ENCODE measurements at places on chromosomes 6 and 20. TPM values are rescaled to one million over a fixed set of nuclear protein-coding genes. Genes with fewer than 3 reads are reported as not detected.

DNA sequence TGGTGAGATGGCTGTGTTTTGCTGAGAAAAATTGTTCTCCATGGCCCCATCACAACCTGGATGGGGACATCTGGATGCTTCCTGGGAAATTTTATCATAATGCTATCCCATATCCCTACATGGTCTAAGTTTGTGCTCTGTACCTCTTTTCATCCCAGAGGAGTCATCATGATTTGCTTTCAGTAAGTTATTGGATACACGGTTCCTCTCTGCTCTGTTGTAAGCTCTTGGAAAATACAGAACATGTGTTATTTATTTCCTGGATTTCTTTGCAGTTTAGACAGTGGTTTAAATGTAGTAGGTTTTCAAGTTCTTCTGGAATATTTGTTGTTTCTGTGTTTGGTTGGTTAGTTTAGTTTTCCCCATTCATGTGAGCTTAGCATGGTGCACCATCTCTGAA, 129.2 kb upstream of the ECI2 start:
- no peak for DNase-seq

DNA sequence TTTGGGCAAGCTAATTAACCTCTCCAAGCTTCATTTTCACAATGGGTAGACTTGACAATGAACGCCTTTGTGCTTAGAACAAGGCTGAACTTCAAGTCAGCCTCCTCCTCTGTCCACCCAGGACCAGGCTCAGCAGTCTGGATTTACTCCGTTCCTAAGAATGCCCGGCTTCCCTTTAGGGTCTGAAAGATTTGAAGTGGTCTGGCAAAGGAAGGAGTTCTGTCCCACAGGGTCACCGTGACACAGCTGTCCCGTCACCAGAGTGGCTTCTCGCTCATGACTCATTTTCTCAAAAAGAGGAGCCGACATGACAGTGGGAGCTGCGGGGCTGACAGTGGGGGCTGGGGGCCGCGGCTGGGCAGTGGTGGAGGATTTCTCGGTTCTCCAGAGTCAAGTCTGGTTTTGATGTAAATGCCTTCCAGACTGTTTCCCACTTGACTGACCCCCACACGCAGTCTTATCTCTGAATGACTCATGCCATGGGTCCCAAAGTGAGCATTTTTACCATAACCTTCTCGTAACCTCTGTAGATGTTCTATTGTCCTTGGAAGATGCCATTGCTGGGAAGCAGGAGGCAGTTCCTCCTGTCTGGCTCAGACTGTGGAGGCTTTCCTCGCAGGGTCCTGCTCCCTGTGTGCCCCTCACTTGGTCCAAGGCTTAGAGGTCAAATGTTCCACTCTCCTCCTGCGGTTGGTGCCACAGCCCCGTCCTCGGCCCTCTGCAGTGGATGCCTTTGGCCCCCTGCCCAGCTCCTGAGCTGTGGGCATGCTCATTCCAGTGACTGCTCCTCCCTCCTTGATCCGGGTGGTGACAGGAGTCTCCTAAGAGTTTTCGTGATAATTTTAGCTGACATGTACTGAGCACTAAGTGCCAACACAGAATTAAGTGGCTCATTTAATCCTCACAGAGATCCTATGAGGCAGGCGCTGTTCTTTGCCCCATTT, 253.1 kb downstream of the FNDC1 start:
- no peak for DNase-seq

DNA sequence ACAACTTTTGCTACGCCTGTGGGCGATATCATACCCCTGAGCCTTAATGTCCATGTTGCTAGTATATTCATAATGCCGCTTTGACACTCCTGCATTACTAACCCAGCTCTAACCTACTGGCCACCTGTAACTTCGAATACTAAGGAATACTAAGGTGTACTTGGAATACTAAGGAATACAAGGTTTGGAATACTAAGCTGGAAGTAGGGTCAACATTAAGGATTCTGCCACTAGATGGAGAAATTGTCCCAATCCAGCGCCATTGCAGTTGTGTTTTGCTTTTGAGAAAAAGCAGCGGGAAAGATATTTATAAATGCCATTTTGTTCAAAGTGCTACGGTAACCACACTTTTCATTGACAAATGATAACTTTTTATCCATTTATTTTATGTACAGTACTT, 10.7 kb downstream of the TBXT start:
- no peak for DNase-seq

GRCh38 chr6:138480279-138480949, 18.9 kb downstream of the NHSL1 start:
- DNase-seq: no peak

DNA sequence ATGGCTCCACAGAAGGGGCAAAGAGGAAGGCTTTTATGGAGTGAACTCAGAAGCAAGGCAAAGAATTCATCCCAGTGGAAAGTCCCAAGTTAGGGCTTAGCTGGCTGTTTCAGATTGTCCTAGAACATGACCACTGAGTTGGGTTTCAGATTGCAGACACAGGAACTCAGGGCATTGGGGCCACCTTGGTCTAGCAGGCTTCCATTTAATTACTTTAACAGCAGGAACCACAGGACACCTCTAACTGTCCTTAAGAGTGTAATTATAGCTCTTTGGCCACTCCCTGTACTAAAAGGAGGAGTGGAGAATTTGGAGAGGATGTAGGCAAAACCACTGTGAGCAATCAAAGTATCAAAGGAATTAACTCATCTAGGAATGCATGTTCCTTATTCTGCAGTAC, 150.6 kb upstream of the AGPAT4 start:
- no peak for DNase-seq

- DNase-seq: no peak
Measured at GRCh38 chr6:148138573-148138972, 204.1 kb upstream of the SASH1 start.

- peak; percentile 76 for DNase-seq
Measured at GRCh38 chr6:112037783-112038216, 16.1 kb upstream of the CCN6 start.

DNA sequence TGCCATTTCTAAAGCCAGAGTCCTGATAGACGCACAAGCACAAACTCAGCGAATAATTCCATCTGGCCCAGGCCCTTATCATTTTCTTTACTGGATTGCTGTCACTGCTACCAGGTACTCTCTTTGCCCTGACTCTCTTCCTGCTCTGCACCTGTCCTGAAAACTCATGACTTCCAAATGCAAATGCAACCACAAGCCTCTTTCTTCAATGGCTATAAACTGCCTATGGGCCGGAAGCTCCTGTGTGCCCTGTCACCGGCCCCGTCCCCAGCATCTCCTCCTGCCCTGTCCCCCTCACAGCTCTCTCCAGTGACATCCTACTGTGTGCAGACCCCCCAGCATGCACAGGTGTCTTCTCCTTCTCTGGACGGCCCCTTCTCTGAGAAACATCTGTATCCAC, 302.6 kb downstream of the GMDS start:
- no peak for DNase-seq

DNA sequence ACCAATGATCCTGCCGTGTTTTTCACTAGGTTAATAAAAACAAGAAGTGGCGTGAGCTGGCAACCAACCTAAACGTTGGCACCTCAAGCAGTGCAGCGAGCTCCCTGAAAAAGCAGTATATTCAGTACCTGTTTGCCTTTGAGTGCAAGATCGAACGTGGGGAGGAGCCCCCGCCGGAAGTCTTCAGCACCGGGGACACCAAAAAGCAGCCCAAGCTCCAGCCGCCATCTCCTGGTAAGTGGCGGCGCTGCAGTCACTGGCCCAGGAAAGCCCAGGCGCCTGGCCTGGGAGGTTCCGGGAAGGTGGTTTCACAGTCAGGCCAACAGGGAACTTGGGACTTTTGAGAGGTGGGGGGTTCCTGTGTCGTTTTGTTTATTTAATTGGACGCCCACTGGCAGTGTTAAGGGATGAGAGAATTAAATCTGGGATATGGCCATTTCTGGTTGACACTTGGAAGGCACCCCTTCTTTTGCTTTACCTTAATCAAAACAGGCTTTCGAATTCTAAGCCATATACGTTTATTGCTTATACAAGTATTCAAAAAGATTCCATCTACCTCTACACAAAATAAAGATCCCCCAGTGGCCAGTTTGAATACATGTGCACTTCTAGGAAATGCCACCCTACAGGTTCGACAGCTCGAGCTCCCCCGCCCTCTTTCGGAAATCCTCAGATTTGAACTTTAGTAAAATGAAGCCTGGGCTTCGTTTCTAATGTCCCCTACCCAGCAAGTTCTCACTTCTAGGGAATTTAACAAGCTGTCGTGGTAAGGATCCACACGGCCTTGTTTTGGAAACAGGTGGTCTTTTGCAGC, 138.9 kb downstream of the TMEM242 start:
- peak; percentile 80 for DNase-seq

DNA sequence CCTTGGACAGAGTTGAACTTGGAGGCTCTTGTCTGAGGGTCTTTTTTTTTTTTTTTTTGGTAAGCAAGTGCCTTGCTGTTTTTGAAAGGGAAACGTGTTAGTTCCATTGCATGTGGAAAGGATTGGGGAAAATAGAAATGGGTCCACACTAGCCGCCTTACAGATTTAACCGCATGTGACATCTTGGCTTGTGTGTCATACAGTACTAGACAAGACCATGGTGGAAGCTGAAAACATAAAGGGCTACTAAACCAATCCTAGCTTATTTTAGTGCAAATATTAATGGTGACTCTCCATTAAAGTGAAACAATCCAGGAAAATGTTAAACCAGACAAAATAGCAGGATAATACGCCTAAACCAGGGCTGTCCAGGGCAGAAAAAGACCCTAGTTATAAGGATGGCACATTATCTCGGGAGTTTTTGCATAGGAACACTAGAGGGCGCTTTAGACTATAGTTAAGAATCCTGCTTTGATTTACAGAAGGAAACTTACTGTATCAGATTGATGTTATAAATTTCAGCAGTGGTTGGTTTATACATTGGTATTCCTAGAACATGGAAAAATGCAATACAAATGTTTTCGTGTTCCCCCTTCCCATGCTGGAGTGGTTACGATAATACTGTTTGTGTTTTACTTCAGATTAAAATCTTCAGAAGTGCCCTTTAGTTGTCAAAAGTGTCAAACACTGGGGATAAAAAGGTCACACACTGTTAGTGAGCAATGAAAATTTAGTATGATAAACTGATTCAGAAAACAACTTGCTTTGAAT, 59.8 kb upstream of the DEK start:
- no peak for DNase-seq

DNA sequence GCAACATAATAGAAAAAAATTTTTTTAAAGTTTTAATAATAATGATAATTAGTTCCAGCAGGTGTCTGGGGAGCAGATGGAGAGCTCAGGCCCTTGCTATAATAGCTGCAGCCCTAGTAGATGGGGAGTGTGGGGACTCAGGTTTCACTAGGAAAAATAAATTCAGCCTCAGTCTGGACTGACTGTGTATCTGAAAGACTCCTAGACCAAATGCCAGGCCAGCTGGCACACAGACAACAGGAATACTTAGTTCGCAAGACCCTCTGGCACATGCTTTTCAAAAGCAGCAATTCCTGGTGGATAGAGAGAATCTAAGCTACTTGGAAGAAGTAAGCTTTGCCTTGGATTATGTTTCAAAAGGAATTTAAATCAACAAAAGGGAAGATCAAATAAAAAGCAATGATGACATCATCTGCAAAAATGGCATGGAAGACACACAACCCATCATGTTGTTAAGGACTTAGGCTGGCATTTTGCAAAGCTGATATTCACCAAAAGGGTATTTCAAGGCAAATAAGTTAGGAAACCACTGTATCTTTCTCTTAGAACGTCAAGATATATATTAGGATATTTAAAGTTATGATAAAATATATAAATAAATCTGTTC, 107.8 kb downstream of the RNGTT start:
- DNase-seq: no peak

DNA sequence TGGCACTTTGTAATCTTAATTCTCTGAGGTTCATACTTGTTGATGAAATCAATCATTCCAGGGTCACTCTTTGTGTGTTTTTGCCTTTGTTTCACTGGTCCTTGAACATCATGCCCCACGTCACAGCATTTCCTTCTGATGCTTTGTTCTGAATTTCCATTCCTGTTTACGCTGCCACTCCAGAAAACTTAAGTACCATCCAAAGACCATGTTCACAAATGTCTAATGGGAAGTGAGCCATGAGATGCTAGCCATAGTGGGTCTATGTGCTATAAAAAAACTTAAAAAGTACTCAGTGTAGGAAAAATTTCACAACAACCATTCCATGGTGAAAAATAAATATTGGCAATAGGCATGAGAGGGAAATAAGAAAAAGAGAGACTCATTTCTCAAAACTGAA, 232.0 kb downstream of the IBTK start:
- no peak for DNase-seq

- no peak for DNase-seq
Measured at GRCh38 chr6:135438907-135439535, 58.5 kb downstream of the AHI1 start.

- no peak for DNase-seq
Measured at GRCh38 chr6:125255201-125255600, 46.6 kb downstream of the HDDC2 start.

- no peak for DNase-seq
Measured at GRCh38 chr6:160088069-160088783, 33.4 kb upstream of the SLC22A1 start.

DNA sequence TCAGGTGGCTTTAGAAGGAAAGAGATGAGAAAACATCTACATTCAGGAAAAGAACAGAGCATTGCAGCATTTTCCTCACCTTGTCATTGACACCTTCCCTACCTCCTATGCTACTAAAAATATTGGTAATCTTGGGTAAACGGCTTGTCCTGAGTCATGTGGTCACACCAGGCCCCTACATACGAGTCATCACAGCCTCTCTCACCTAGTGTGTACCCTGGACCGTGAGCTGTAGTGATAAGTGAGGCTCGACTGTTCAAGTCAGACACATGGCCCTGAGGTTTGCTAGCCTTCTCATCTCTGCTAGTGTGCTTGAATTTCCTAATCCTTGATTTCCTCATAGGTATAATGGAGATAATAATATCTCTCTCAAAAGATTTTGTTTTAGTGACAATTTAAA, 29.6 kb upstream of the TMEM244 start:
- DNase-seq: no peak

DNA sequence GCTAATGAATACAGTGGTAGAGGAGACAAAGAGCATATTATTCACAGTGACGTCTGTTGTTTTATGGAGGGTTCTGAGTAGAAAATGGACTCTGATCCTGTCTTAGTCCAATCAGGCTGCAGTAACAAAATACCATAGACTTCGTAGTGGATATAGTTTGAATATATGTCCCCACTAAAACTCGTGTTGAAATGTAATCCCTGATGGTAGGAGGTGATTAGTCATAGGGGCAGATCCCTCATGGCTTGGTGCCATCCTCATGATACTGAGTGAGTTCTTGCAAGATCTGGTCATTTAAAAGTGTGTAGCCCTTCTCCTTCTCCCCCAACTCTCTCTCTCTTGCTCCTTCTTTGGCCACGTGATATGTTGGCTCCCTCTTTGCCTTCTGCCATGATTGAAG, 82.5 kb downstream of the CD83 start:
- no peak for DNase-seq

- no peak for DNase-seq
Measured at GRCh38 chr6:134721060-134721405, 228.9 kb downstream of the ALDH8A1 start.

The NPEPL1 gene
- total RNA-seq: 23.3 TPM

The PHF10 gene
- total RNA-seq: 55.2 TPM

The APCDD1L gene
- total RNA-seq: 0.32 TPM

The ZNFX1 gene
- 21.0 TPM for total RNA-seq

The TUBB2B gene
- total RNA-seq: 0.97 TPM

The COL21A1 gene
- total RNA-seq: 20.0 TPM

The DUSP15 gene
- 2.9 TPM for total RNA-seq

The CASS4 gene
- 0.41 TPM for total RNA-seq

The TMEM74B gene
- total RNA-seq: 2.9 TPM

The CRISP3 gene
- not detected for total RNA-seq

Measured in Right ventricle myocardium inferior (tissue), 1 donor.